ENCODE measurements at places on chromosomes 3 and 15.

GRCh38 chr3:44981220-44981619 lies 5.2 kb downstream of the EXOSC7 start:
- DNase-seq: no peak

DNA sequence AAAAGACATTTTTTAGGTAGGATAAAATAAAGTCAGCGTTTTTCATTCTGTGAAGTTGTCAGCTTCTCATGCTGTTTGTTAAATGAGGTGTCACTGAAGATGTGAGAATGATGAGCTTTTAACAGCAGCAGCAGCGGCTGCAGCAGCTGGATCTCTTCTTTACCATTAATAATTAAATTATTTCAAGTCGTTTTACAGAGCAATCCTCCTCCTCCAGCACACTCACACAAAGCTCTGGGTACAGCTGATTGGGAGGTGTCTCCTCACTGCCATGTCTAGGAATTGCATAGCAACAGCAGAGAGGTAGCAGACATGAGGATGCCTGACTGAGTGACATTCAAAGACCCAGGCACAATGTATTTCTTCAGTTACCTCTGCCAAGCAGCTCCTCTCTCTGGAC lies 46.7 kb upstream of the PLAAT1 start:
- DNase-seq: no peak

DNA sequence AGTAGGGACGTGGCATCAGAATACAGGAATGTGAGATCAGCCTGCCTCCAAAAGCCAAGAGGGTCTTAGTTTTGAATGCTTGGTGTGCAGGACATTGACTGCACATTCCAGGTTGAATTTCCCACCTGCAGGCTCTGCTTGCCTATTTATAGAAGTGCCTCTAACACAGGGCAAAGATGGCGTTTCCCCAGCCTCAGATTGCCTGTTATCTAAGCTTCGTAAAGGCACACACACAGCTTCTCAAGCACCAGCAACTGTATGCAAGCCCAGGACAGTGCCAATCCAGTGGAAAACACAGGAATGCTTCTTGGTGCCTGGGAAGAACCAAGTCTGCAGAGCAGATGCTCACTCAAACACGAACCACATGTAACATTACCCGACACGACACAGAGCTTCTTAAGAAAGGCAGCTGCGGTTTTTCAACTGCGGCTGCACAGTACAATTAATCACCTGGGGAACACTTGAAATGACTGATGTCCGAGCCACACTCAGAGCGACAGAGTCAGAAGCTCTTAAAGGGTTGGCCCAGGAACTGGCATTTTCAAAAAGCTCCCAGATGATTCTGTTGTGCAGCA lies 90.0 kb upstream of the ANKRD34C start:
- no peak for DNase-seq

- DNase-seq: no peak
Observed at GRCh38 chr3:42195879-42196330, 70.1 kb downstream of the CCK start.

DNA sequence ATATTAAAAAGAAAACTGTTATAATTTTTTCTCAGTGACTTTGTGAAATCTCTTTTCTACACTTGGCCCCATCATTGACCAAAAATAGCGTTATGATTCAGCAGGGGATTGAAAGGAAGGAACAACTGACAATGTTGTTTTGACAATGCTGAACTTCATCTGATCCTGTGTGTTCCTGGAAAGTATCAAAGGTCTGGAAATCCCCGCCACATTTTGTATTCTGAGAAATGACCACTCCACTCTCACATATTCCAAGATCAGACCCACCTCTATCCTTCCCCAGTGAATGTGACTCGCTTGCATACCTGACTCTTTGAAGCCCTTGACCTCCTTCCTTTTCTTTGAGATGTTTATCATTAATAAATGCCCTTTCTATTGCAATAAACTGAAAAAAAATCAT lies 9.7 kb upstream of the RIOX2 start:
- DNase-seq: no peak

GRCh38 chr15:39499042-39499441 lies 81.8 kb upstream of the THBS1 start:
- no peak for DNase-seq

GRCh38 chr3:135995766-135996165 lies 30.2 kb downstream of the PPP2R3A start:
- no peak for DNase-seq

GRCh38 chr15:73881579-73882320 lies 8.4 kb downstream of the TBC1D21 start:
- DNase-seq: no peak

GRCh38 chr15:95987299-95987698 lies 343.2 kb upstream of the NR2F2 start:
- no peak for DNase-seq

DNA sequence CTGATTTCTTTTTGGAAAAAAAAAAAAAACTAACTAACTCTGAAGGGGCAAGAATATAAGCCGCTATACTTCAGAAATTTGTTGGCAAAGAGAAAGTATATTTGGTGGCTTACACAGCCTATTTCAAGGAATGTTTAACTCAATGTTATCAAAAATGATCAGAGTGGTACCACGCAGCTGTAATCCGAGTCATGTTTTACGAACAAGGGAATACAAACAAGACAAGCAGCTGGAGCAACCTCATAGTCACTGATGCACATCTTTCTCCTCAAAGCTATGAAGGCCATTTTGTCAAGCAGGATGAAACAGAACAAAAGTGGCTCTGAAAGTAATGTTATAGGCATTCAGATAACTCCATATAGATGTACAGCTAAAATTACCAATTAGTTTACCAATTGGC lies 81.2 kb downstream of the SCAPER start:
- no peak for DNase-seq

DNA sequence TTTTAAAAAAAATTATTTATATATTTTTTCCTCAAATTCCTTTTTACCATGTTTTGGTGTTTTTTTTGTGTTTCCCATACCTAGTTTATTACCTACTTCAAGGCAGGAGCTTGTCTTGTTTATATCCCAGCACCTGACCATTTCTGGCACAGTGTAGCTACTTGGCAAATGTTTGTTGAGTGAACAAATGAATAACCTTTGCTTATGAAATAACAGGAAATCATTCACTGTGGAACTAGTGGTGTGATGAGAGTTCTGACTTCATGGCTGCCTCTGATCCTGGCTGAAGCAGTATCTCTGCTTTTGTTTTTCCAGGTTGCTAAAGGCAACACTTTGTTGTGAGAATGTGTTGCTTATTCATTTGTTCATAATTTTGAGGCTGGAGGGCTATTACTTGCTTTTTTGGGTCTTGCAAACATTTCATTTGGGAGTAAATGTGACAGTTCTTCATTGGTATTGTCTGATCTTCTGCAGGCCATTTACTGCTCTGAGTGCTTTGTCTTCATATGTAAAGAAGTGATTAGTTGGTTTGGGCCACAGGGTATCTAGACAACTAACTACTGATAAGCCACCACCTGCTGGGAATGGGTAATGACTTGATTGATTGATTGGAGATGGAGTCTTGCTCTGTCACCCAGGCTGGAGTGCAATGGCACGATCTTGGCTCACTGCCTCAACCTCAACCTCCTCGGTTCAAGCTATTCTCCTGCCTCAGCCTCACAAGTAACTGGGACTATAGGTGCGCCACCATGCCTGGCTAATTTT lies 5.7 kb downstream of the RAD54L2 start:
- no peak for DNase-seq

GRCh38 chr3:193269343-193270028 lies 28.5 kb downstream of the PLAAT1 start:
- no peak for DNase-seq

DNA sequence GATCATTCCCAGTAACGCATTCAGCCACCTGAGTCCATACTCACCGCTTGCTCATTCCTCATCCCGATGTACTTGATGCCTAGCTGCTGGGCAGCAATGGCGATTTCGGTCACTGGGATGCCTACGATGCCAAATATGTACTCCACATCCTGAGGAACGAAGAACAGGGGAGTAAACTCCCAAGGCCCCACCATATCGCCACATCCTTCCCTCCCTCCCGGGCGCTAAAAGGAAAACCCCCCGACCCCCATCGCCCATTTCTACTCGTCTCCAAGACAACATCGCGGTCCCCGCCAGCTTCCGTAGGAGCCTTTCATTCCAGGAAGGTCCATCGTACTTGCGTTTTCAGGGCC lies 347 bp downstream of the HACL1 start:
- no peak for DNase-seq

GRCh38 chr15:36958606-36959005 lies 141.7 kb downstream of the MEIS2 start:
- no peak for DNase-seq

DNA sequence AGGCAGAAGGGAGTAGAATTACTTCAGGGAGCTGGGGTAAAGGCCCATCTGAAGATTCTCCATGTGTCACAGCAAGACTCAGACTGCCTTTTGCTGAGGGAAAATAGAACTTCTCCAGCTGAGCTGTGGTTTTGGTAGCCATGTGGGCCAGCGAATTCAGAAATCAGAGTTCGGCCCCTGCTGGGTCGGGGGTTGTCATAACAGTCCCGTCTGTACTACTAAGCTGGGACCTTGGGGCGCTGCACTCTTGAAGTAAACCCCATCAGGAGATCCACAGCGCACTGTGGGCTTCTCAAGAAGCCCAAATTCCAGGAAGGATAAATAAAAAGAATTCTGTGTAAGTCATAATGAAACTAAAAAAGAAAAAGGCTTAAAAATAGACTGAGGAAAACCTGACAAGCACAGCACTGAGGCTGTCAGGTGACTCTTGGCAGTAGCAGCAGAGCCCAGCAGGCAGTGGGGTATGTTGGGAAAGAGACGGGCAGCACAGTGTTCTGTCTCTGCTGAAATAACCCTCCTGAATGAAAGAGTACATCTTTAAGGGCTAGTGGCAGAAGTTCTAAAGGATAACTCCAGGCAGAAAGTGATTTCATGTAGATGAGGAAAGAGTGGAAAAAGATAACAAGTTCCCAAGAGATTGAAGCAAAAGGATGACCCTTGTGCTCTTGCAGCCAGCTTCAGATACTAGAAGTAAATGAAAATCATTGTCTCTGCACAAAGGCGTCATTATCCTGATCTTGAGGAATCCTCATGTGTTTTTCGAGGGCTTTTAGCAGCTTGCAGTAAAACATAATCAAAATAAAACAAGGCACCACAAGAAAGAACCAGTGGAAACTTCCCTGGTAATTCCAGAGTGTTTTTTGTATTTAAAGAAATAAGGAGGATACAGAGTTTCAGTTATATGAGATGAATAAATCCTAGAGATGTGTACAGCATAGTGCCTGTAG lies 74.5 kb downstream of the RAB7A start:
- no peak for DNase-seq

GRCh38 chr15:64134345-64134829 lies 17.1 kb upstream of the SNX22 start:
- no peak for DNase-seq

GRCh38 chr3:52845157-52845556 lies 10.3 kb upstream of the MUSTN1 start:
- no peak for DNase-seq

DNA sequence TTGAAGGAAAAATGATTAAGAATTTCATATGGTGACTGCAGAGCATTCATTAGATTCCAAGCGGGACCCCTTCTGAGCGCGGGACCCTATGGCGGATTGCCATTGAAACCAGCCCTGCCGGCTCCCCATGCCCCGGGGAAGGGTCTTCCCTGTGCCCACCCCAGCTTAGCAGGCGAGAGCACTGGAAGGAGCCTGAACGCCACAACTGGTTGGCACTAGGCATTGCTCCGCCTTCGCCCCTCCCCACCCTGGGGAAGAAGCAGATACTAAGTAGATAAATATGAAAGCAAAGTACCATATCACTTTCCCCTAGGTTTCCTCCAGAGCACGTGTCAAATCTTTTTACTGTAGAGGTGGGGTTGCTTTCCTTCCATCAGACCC lies 70.7 kb downstream of the CYP19A1 start:
- no peak for DNase-seq

- DNase-seq: no peak
Observed at GRCh38 chr3:60720736-60721135, 530.5 kb downstream of the FHIT start.

- DNase-seq: no peak
Observed at GRCh38 chr3:53486961-53487654, 7.3 kb upstream of the CACNA1D start.

DNA sequence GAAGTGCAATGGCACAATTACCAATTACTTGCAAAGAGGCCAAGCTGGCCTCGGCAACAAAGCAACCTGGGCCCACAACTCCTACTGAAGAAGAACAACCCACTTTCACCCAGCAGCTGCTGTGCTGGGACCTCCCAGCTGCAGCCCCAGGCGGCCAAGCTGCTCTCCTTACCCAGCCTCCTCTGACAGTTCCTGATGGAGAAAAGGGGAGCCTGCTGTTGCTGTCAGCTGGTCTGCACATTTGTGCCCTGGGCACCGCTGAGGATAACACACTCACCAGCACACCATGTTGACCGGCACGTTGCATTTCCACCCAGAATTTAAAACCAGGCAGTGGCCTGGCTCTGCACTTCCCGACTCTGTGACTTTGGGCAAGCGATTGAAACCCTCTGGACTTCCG lies 33.6 kb downstream of the SSUH2 start:
- no peak for DNase-seq

- DNase-seq: no peak
Observed at GRCh38 chr3:130895690-130896488, 2.0 kb downstream of the ATP2C1 start.

DNA sequence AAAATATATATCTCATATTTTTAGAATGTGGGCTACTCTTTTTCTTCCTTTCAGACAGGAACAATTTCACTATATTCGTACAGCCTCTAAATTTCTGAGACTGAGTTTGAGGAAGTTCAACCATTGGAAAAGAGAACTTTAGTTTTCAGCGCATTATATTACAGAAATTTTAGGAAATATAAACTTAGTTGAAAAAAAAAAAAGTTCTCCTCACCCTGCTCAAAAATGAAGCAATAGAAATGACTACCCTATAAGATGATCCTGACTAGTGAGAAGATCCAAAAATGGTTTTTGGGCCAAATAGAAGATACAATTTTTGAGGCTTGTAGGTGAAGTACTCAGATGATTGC lies 139.6 kb downstream of the MCTP2 start:
- no peak for DNase-seq

DNA sequence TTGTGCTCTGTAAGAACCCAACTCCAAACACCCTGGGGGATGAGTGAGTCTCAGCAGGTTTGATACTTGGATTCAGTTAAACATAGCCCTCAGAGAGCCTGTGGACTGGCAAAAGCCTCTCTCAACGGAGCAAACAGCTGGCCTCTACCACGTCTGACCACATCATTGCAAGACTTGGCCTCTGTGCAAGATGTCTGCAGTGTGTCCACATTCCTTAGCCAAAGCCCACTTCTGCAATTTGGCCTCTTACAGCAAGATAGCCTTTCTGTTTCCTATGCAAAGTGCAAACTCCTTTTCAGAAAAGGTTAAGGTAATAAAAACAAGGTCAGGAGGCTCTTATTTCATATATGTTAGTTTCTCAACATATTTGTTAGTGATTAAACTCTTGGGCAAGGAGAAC lies 27.9 kb downstream of the FBN1 start:
- no peak for DNase-seq

- no peak for DNase-seq
Observed at GRCh38 chr15:77139312-77139711, 68.4 kb upstream of the TSPAN3 start.

DNA sequence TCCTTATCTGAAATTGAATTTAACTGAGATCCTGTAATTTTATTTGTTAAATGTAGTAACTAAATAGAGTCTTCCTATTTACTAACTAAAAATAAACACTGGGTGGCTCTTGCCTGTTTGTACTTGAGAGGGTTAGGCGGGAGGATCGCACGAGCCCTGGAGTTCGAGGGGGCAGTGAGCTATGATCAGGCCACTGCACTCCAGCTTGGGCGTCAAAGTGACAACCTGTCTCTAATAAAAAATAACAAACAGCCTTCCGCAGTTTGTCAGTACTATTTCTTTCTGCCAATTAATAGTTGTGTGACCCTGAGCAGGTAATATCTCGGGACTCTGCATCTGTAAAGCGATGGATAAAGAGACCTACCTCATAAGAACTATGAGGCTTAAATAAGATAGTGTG lies 768 bp upstream of the PDE12 start:
- DNase-seq: no peak
